ENCODE measurements at places on chromosomes 2 and 18.
A peak's percentile ranks its signal among the peaks of the same experiment; 100 is the strongest.

DNA sequence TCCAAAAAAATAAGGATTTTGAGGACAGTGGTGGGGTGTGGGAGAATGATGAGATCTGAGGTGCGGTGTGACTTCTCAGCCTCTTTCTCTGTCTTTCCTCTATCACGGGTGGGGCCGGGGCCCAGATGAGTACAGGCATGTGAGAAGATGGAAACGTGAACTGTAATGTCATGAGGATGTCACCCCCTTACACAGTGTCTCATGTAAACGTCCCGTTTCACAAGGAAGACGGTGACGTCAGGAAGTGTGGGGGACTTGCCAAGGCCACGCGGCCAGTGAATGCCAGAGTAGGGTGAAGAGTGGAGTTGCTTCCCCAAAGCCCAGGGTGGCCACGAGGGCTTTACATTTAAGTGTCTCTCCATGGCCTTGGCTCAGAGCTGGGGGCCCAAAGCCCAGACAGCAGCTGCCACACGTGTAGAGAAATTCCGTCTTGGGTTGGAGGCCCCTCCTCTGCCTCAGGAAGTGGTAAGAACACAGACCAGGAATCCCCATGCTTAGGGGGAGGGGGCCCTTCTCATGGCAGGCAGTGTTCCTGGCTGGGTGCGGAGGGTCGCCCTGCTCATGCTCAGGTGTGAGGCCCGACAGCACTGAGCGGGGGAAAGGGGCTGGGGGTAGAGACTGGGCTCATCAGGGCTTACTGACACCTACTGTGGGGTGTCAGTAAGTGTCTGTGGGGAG lies 80.9 kb upstream of the SMAD7 start:
- DNase-seq = no peak

- peak; percentile 36 for DNase-seq
Observed at GRCh38 chr2:155308367-155309009, 610.0 kb downstream of the KCNJ3 start.

- peak; percentile 13 for DNase-seq
Observed at GRCh38 chr2:48278590-48278989, 251.4 kb upstream of the STON1 start.

DNA sequence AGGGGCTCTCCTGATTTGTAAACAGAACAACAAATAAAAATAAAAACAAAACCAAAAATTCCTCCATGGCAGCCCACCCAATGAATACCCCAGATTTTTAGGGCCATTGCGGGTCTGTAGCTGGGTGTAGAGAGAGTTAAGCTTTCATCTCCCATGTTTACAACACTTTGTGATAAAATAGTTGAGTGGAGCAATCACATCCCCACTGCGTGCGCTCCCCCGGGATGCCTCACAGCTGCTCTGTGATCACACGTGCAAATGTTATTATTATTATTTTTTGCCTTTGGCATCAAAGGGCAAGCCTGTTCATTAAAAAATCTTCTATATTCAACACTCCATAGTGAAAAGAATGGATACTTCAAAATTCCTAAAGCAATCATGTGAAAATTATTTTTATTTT lies 118.0 kb downstream of the MBP start:
- DNase-seq = no peak

DNA sequence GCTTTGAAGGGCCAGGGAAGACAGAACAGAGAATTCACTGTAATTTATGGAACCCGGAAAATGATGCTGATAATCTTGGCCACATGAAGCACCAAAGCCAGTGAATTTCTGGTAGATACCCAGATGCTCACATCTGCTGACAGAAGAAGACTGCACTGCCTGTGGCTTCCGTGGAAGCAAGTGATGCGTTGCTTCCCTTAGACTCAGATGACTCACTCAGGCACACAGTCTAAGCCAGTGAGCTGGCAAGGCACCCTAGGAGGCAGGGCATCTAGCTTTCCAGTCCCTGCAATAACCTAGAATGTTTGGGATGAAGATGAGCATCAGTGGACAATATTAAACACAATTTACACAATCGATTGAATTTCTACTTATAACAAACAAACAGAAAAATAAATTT lies 284.7 kb downstream of the CMPK2 start:
- DNase-seq = no peak

DNA sequence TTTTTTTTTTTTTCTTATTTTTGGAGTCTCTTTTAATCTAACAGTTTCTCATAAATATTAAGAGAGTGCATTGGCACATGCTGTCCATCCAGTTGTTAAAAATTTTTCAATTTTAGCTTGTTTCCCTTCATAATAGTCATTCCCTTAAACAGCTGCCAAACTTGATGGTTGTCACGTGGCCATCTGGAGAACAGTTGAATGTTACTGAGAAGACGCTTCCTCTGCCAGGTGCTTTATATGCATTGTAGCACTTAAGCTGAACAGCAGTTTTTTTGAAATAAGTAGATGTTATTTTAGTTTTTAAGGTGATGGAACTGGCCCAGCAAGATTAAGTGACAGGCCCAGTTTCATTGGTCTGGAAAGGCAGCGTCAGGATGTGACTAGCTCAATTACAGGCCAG lies 3.3 kb downstream of the SMARCAL1 start:
- no peak for DNase-seq

DNA sequence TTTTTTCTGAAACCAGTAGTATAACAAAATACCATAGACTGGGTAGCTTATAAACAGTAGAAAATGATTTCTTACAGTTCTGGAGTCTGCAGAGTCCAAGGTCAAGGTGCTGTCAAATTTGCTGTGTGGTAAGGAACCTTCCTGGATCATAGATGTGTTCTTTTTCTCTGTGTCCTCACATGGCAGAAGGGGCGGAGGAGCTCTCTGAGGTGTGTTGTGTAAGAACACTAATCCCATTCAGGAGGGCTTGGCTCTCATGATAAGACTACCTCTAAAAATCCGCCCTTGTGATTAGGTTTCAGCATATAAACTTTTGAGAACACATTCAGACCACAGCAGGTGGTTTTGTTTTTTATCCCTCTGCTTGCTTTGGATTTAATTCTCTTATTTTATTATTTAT lies 25.7 kb downstream of the ANKRD62 start:
- no peak for DNase-seq

GRCh38 chr2:110858135-110858725 lies 125.9 kb downstream of the ACOXL start:
- no peak for DNase-seq

GRCh38 chr2:138023976-138024375 lies 59.7 kb downstream of the HNMT start:
- DNase-seq = no peak

GRCh38 chr2:233418052-233418760 lies 63.9 kb downstream of the DGKD start:
- no peak for DNase-seq

DNA sequence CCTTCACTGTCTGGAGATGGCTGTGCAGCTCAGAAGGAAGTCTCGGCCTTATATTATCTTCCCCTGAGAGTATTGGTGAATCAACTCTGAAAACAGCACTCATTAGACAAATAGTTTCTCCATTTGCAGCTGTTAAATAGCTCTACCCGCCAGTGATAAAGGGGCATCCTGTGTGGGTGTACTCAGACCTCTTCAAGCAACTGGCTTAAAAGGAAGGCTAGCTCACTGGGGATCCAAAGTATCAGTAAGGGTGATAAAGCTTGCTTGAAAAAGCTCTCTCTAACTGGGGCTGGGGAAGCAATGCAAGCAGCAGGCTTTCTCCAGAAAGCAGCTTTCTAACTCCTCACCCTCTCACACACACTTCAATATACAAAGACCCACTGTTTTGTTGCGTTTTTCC lies 64.9 kb upstream of the PSMD14 start:
- no peak for DNase-seq

GRCh38 chr2:238091436-238092060 lies 8.6 kb upstream of the ESPNL start:
- DNase-seq = no peak

DNA sequence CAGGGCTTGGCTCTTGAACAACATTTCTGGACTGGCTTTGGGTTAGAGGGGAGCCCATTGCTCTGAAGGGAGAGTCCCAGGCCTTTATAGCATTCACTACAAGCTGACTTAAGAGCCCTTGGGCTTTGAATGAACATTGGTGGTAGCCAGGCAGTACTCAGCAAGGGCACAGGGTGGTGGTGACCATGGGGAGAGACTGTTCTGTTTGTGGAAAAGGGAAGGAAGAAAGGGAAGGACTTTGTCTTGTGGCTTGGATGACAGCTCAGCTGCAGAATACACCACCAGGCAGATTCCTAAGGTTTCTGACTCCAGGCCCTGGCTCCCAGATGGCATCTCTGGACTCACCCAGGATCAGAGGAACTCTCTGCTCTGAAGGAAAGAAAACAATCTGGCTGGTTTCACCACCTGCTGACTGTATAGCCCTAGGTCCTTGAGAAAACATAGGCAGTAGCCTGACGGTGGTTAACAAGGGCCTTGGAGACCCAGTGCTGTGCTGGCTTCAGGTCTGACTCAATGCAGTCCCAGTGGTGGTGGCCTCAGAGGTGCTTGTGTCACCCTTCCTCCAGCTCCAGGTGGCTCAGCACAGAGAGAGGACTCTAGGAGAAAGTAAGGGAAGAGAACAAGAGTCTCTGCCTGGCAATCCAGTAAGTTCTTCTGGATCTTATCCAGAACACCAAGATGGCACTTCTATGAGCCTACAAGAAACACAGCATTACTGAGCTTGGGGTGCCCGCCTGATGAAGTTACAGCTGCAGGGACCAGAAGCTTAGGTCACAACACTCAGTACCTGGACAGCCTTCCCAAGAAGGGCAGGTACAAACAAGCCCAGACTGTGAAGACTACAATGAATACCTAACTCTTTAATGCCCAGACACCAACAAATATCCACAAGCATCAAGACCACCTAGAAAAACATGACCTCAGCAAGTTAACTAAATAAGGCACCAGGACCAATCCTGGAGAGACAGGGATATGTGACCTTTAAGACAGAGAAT lies 16.4 kb upstream of the ABCB11 start:
- no peak for DNase-seq

DNA sequence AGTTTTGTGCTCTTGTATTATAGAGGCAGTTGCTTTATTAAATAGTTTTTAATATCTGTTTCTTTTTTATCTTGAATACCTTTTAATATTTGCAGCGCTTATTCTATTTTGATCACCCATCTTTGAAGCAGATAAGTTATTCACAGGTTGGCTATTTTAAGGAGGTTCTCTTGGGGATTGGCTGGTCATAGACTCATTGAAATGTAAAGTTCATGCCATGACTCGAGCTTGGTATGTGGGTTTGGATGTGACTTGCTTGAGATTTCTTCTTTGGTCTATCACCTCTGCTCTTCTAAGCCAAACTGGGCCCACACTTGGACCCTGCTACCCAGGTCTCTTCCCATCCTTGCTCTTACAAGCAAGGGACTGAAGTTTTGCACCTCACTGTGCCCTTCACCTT lies 33.6 kb downstream of the FARP2 start:
- DNase-seq = no peak

- DNase-seq = no peak
Observed at GRCh38 chr2:189437926-189438325, 3.3 kb upstream of the WDR75 start.

GRCh38 chr2:150610670-150611279 lies 123.3 kb upstream of the RND3 start:
- DNase-seq = peak; percentile 8
